ENCODE measurements at places on chromosomes 11 and 22.
A peak's percentile ranks its signal among the peaks of the same experiment; 100 is the strongest.

- DNase-seq, result peak; percentile 28
Observed at GRCh38 chr22:42294034-42294985, 23.9 kb upstream of the TCF20 start.

GRCh38 chr11:33532720-33533385 lies 167.8 kb downstream of the C11orf91 start:
- no peak for DNase-seq

GRCh38 chr22:17977371-17977770 lies 47.0 kb downstream of the MICAL3 start:
- DNase-seq, result no peak

GRCh38 chr22:43854121-43854785 lies 8.1 kb downstream of the SULT4A1 start:
- DNase-seq, result no peak

GRCh38 chr22:29204455-29205183 lies 1.1 kb upstream of the EMID1 start:
- DNase-seq, result no peak

DNA sequence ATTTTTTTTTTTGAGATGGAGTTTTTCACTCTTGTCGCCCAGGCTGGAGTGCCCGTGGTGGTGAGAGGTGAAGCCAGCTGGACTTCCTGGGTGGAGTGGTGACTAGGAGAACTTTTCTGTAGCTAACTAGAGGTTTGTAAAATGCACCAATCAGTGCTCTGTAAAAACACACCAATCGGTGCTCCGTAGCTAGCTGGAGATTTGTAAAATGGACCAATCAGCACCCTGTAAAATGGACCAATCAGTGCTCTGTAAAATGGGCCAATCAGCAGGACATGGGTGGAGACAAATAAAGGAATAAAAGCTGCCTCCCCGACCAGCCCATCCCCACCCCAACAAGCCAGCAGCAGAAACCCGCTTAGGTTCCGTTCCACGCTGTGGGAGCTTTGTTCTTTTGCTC lies 4.4 kb upstream of the RAPSN start:
- no peak for DNase-seq

- DNase-seq, result peak; percentile 61
Observed at GRCh38 chr22:37745548-37746365, 48.9 kb downstream of the TRIOBP start.

- DNase-seq, result no peak
Observed at GRCh38 chr22:46769191-46769675, 6.8 kb downstream of the TBC1D22A start.

DNA sequence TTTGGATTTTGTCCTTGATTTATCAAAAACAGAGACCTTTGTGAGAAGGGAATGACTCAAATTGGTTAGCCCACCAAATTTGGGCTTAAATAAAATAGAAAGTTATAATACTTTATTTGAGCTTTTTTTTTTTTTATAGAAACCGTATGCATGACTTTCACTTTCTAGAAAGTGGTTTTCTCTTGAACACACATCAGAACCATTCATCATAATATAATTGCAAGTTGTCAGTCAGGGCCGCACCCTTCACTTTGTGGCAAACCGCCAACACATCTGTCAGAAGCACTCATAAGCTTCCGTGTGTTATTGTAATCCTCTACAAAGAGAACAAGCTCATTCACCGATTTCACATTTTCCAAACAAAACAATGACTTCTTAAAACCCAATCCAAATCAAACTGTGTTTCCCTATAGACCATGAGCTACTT lies 76.1 kb downstream of the SOX6 start:
- DNase-seq, result no peak

DNA sequence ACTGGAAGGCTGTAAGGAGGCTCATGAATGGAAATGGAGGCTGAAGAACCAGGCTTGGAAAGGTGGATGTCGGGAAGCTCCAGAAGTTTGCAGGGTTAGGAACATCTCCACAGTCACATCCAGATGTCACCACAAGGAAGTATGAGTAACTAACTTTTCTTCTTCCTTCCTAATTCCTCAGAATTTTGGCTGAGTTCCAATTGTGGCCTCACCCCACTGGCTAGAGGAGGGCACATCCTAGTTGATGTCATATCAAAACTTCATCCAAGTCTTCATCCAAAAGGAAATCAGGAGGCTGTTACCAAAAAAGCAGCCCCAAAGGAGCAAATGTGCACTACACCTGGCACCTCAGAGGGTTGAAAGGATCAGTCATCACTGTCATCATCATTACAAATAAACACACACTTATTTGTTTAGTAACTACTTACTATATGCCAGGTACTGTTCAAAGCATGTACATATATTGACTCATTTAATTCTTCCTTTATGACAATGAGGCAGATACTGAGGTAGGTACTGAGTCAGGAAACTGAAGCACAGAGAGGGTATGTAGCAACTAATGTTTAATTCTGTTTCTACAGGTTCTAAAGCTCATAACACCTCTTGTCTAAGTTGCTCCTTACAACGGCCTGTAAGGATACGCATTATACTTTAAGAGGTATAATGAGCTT lies 7.3 kb upstream of the PTPN5 start:
- no peak for DNase-seq

DNA sequence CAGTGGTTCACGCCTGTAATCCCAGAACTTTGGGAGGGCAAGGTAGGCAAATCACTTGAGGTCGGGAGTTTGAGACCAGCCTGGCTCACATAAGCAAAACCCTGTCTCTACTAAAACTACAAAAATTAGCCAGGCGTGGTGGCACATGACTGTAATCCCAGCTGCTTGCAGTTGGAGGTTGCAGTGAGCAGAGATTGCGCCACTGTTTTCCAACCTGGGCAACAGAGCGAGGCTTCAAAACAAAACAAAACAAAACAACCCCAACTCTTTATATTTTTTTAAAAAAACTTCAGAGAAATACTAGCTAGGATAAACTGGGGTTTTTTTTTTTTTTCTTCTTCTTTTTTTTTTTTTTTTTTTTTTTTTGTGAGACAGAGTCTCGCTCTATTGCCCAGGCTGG lies 31.8 kb upstream of the RAPSN start:
- no peak for DNase-seq
